ENCODE measurements at places on chromosomes 2 and 18. TPM values are rescaled to one million over a fixed set of nuclear protein-coding genes. Genes with fewer than 3 reads are reported as not detected.

TXNDC2 gene
- total RNA-seq: not detected

RAPGEF4 gene
- total RNA-seq: 1.1 TPM

SIX3 gene
- total RNA-seq: not detected

SLC8A1 gene
- total RNA-seq: 19.9 TPM

THSD7B gene
- total RNA-seq: 0.10 TPM

ZBTB7C gene
- total RNA-seq: under 0.01 TPM

RNF152 gene
- 14.4 TPM for total RNA-seq
